ENCODE measurements at places on chromosomes 6 and 20.

GRCh38 chr6:125340175-125340835, 38.5 kb upstream of the HDDC2 start:
- no peak for DNase-seq

DNA sequence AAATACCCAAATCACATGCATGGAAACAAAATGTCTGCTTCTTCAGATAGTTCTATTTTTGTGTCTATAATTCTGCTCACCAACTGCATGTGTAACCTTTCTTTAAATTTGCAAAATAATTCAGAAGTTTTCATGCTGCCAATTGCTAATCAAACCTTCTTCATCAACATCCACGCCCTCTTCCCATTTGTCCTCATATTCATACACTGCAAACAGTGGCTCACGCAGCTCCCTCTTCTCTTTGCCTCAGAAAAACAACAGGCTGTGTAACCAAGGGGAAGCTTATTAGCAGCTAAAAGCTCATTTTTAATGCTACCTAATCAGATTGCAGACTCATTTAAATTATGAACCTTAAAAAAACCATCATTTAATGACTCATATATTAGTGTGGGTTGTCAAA, 555.0 kb upstream of the EPHA7 start:
- no peak for DNase-seq

GRCh38 chr6:142854589-142855488, 90.1 kb downstream of the HIVEP2 start:
- DNase-seq: no peak

DNA sequence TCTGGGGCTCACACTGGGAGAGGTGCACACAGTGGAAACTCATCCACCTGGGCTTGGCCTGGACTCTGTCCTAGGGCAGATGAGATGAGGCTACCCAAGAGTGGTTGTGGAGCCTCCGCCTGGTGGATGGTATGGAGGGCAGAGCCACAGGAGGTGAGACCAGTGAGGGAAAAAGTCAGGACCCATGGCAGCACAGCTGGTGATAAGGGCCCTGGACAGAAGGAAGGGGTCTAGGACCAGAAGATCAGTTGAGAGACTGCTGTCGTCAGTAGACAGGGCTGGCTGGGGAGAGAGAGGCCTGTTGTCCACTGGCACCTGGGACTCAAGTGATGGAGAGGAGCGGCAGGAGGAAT, 29.8 kb downstream of the PLCG1 start:
- DNase-seq: no peak

DNA sequence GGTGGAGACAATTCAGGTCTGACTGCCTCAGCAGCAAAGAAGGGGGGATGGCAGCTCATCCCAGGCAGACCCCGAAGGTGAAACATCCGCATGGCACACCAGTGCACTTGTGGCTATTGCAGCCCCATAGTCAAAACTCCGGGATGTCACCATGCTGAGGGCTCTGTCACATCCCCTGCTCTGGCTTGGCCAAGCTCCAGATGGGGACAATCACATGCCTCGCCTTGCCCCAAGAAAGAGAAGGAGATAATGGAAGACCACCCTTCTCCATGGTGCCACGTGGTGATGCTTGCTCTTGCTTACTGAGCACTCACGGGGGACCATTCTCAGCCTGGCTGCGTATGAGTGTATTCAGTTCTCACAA, 60.2 kb downstream of the RBM38 start:
- no peak for DNase-seq

- DNase-seq: no peak
Measured at GRCh38 chr6:152695372-152696045, 2.2 kb upstream of the MYCT1 start.

- no peak for DNase-seq
Measured at GRCh38 chr6:51116723-51117122, 298.1 kb downstream of the TFAP2B start.

GRCh38 chr6:1296542-1296941, 15.4 kb upstream of the FOXQ1 start:
- DNase-seq: no peak

DNA sequence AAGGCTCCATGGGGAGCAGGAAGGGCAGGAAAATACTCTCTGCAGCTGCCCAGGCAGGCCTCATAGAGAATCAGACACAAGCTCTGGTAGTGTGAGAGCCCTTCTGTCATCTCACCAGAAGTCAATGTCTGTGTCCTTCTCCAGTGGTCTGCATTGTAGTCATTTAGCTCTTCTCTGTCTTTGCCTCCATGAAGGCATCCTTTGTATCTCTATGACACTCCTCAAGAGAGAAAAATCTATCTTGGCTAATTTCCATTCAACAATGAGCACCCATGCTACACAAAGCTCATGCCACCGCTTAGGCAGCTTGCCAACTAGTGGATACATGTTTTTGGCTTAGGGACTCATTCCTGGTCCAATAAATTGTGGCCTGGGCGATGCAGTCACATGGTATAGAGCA, 92.1 kb downstream of the RNF217 start:
- DNase-seq: no peak

DNA sequence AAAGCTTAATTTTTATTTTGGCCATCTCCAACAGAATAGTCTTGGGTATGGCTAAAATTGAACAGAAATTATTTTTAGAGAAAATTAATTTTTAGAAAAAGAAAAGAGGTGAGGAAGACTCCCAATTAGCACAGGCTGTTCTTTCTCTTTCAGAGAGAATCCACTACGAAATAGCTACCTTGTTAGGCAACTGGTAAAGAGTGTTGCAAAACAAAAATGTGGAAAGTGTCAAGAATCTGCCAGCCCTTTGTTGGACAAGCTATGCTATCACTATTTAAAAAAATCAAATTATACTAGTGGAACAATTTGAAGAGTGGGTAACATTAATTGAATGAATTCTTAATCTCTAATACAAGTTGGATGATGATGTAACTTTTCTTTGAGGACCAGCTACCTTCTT, 19.2 kb upstream of the ZSCAN9 start:
- DNase-seq: no peak

GRCh38 chr6:124669713-124670480, 292.3 kb upstream of the RNF217 start:
- DNase-seq: no peak

DNA sequence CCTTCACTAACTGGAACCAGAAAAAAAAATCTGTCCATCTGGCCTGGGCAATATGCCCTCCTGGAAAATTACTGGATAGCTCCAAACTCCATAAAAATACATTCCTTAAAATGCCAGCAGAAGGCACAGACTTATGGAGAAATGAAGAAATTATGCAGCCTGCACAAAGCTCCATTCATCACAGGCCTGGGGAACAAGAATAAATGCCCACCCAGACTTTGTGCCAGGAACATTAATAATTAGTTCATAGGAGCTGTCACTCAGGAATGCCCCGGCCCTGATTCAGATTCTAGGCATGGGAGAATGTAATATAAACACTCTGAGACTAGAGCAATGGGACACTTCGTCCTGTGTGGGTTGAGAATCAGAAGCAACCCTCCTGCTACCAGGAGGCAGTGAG, 199.3 kb downstream of the OTOR start:
- no peak for DNase-seq

- DNase-seq: peak; percentile 15
Measured at GRCh38 chr6:61833176-61833755, 452.8 kb downstream of the KHDRBS2 start.

- DNase-seq: no peak
Measured at GRCh38 chr6:36422714-36423100, 19.9 kb downstream of the PXT1 start.

- no peak for DNase-seq
Measured at GRCh38 chr6:2838251-2838650, 3.4 kb downstream of the SERPINB1 start.

DNA sequence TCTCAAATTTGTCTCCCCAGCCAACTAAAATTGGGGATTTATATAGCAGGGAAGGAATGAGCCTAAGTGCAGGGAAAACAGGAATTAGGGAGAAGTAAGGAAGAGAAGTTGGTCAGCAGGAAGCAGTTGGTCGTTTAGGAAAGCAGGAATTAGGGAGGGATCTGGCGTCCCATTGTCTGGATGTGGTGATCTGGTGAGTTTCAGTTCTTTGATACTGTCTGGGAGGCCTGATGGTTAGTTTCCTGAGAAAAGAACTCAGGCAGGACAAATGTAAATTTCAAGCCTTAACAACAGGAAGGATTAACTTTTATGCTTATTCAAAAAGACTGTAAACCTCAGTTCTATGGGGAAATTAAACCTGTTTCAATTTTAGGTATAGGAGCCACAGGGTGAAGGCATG, 116.2 kb upstream of the PRL start:
- no peak for DNase-seq

- no peak for DNase-seq
Measured at GRCh38 chr20:32780749-32781655, 18.8 kb downstream of the DNMT3B start.

DNA sequence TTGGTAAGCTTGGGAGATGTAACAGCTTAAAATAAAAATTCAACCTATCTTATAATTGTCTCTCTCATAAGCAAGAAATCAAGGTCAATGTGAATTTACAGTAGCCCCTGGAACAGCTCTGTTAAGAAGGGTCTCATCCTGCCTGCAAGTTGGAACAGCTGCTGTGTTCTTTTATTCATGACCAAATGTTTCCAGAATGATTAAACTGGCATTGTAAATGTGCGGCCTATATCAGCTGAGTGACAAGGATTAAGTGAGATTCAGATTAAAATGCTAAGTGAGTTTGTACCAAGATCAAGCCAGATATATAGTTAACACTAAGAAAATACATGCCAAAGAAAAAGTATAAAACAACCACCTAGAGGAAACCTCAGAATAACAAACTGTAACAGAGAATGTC, 45.3 kb upstream of the NRSN1 start:
- no peak for DNase-seq

DNA sequence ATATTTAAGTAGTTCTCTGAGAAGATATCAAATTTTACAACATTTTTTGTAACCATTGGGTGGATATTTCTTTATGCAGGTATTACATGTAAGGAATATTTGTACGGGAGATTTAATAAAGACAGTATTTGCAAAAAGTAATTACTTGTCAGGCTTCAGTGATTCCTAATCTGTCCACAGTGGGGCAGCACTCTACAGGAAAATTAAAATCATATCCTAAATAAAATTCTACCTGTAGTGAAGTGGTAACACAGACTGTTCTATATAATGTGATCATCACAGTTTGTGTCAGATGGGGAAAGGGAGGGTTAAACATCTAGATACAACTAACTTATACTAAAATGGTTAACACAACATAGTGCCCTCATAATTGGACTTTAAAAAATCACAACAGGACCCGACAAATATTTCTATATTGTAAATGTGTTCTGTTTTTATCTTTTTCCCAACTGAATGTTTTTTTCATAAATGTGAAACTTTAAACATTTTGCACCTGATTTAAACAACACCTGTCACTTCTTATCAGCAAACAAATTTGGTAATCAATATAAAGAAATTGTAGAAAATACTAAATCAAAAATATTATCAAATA, 145.6 kb upstream of the MANEA start:
- DNase-seq: peak; percentile 25

- no peak for DNase-seq
Measured at GRCh38 chr6:122495612-122496011, 24.0 kb upstream of the SERINC1 start.
